Cerebellar nuclear complex (tissue), 1 donor: ENCODE measurements at places on chromosomes 16 and 17.

GRCh38 chr16:70788668-70789594 lies 12.0 kb downstream of the VAC14 start:
- no peak for DNase-seq

DNA sequence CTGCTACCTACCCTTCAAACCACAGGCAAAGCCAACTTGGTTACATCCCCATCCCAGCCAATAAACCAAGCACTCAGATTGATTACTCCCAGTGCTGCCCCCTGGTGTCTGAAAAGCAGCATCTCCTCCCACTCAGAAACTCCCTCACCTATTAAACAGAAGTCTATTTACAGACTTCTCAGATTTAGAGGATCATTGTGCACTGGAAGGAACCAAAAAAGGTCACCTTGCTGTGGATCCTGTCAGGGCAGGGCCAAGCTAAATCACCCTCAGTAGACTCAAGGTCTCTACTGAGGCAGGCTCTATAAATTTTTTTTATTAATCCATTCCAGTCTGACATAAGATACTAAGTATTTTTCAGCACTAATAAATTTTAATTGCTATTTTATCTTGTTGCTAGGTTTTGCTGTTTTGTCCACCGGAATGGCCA lies 17.6 kb downstream of the HIGD1B start:
- peak; percentile 14 for DNase-seq

DNA sequence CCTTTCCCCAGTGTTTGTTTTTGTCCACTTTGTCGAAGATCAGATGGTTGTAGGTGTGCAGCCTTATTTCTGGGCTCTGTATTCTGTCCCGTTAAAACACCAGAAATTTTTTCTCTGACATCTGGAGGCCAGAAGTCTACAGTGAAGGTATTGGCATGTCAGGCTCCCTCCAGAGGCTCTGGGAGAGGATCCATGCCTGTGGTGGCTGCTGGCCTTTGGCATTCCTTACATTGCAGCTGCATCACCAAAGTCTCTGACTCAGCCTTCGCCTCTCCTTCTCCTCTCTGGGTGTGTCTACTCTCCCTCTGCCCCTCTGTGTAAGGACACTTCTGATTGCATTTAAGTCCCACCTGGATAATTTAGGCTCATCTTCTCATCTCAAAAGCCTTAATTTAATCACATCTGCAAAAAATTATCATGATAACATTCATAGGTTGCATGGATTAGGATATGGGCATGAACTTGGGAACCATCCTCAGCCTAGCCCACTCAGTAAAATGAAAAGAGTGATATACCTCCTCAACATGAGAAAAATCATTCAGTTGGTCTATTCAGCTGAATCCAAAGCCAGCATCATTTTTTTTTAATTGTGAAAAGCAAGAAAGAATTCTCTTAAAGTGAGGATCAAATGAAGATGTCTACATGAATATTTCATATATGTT lies 78.0 kb downstream of the MAP2K6 start:
- DNase-seq = no peak

DNA sequence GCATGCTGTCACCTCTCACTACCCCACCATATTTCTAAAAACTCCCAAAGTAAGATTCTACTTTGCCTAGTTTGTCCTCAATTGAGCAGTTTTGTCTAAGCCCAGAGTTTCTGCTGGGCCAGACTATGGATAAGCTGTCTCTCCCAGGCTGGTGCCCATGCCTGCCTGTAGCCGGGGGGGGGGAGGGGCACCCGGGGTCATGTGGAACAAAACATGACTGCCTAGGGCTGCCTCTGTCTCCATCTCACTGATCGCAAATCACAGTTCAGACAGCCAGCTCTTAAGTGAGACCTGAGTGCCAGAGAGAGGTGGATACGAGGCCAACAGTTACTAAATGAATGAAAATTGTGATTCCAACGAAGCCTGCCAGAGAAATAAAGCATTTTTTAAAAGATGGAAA lies 78.8 kb upstream of the RPRML start:
- DNase-seq = no peak

DNA sequence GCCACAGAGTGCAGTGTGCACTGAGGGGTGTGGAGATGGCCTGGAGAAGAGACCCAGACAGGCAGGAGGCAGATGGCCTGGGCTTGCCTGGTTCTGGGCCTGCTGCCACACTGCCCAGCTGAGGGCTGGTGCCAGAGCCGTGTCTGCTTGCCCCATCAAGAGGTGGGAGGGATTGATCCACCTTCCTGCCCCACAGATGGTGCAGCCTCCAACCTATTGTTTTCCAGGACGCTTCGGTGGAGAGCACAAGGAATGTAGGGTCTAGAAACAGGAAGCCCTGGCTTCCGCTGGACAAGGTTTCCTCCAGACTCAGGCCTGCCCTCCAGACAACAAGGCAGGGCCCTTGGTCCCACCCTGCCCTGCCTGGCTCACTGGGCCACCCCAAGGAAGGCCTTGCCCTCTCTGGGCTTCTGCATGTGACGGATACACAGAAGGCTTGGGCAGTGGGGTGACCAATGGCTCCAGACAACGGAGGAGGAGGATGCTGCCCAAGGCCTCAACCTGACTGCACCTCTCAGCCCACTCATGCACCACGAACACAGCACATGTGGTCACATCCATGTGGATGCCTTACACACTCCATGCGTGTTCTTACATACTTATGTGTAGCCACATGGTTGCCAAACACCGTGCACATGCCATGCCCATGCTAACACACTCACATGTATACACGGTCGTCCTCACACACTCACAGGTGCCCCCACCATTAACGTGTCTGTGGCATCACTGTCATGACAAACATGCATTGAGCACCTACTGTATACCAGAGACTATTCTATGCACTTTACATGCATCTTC lies 6.5 kb upstream of the CDH5 start:
- no peak for DNase-seq

DNA sequence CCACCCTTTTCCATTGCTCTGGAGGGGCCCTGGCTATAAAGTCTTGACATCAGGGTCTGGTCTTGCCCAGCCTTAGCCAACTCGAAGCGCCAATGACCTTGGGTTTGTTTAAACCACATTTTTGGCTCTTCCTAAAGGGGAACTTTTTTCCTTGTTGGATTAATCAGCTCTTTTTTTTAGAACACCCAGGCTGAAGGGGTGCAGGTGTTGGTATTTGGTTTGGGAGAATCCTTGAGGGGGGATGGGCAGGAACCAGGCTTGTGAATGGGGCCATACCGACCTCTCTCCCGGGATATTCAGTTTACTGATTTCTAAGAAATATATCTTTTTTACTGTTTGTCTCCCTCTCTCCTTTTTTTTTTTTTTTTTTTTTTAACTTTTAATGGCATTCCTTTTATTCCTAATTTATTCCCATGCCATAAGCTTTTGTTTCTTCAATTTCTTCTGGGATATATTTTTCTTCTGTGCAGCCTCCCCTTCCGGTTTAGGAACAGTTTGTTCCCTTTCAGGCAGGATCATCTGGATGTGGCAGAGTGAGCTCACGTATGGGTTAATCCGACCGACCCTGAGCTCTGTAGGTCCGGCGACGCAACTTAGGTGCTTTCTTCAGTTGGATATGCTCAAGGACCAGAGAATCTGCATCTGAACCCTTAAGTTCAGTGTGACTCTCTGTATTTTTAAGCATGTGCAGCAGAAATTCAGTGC lies 129.5 kb downstream of the ABCC6 start:
- no peak for DNase-seq

DNA sequence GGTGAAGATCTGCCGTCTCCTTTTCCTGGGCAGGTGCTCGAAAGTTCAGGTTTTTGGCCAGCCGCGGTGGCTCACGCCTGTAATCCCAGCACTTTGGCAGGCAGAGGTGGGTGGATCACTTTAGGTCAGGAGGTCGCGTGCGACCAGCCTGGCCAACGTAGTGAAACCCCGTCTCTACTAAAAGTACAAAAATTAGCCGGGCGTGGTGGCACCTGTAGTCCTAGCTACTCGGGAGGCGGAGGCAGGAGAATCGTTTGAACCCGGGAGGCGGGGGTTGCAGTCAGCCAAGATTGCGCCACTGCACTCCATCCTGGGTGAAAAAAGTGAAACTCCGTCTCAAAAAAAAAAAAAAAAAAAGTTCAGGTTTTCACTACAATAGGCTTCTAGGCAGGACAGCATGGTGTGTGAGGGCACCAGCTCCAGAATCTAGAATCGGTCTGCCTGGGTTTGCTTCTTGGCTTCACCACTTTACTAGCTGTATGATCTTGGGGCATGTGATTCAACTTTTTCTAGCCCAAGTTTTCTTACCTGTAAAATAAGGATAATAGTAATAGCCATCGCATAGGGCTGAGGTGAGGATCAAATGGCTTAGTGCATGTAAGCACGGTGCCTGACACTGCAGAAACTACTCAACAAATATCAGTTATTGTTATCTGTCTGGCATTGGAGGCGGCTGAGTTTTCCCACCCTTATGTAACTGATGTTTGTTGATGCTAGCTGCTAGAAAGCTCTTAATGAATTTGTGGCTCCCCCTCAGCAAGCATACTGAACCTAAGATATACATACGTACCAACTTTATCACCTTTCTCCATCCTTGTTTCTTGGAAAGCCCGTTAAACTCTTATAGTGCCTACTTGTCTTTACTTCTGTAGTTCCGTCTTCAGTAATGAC lies 1.3 kb downstream of the PSMD12 start:
- no peak for DNase-seq

DNA sequence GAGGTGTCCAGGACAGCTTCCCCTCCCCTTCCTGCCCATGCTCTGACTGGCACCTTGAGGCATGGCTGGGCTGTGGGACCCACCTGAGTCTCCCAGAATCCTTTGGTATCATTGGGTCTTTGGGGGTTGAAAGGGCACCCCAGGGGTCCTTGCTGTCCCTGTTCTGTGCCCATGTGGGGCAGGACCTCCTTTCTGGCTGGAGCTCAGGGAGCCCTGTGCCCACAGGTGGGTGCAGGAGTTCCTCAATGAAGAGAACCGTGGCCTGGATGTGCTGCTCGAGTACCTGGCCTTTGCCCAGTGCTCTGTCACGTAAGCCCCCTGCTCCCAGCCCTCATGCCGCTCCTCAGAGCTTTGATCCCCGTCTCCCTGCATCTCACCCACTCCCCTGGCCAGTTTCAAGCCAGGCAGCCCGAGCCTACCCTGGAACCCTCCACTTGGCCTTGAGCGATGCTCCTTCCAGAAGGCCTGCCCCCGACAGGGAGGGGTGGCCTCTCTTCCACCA lies 11.8 kb downstream of the FMNL1 start:
- DNase-seq = no peak

DNA sequence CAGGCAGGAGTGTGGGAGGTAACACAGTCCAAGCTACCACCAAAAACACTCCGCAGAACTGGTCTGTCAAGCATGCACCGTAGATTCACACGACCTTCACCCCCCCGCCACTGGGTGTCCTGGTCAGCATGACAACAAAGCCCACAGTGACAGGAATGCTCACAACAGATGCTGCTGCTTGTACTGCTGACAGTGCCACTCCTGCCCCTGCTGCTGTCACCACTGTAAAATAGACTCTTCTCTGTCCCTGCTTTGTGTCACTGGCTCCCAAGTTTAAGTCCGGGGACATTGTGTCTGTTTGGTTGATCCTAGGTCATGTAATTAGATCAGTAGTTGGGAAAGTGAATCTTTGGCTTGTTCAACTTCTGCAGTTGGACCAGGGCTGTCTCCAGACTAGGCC lies 7.0 kb upstream of the ODF4 start:
- DNase-seq = no peak

- DNase-seq = no peak
Observed at GRCh38 chr17:44502598-44503146, 534 bp downstream of the GPATCH8 start.

GRCh38 chr17:19417611-19418010 lies 6.6 kb downstream of the RNF112 start:
- no peak for DNase-seq

- DNase-seq = no peak
Observed at GRCh38 chr17:82096709-82097183, 1.3 kb downstream of the FASN start.

GRCh38 chr16:30430428-30430970 lies 669 bp upstream of the DCTPP1 start:
- no peak for DNase-seq

DNA sequence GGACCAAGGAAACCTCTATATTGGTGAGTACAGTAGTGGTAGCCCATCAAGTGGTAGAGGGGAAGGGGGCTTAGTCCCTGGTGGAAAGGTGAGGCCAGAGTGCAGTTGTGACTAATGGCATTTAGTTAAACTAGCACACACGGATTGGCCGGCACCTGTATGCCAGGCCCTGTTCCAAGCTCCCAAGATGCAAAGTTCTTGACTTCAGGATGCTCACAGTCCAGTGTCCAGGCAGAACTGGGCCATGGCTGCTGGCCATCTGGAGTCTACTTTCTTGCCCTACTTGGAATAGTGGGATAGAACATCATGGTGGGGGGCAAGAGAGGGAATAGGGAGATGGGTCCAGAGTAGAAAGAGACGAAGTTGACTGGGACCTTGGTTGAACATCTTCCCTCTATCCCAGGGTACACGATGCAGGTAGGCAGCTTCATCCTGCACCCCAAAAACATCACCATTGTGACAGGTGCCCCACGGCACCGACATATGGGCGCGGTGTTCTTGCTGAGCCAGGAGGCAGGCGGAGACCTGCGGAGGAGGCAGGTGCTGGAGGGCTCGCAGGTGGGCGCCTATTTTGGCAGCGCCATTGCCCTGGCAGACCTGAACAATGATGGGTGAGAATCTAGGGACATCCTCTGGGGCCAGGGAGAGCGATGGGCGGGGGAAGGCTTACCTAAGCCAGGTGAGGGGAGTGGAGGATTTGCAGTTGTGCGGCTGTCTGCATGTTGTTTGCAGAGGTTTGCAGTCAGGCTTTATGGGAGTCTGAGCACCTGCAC lies 15.2 kb downstream of the ITGA3 start:
- DNase-seq = no peak

DNA sequence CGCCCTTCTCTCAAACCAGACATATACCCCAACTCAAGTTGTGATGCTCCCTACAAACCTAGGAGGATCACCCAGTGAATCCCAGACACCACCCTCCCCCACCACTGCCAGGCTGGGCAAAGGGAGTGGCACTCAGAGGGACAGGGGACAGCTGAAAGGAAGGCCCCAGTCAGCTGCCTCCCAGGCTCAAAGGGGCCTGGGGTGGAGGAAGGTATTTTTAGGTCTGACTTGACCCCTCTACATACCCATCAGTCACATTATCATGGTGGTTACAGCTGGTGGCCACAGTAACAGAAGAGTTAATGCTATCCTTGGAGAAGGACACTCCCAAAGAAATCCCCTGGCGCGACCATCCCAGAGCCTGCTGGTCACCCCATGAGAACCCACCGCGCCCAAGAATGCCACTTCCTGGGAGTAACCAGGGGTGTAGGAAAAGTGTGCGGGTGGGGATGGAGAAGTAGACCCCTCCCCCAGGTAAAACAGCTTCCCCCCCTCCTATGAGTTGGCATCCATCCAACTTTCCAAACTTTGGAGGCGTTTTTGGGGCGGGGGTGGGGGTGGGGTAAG lies 1.1 kb downstream of the CACNB1 start:
- DNase-seq = no peak
